ENCODE measurements at places on chromosomes 12 and 14.

- no peaks in the 10 kb centered on the region for H3K27me3 ChIP-seq
- DNase-seq = no peak
- H3K4me1 ChIP-seq = no peaks in the 10 kb centered on the region
- no peaks in the 10 kb centered on the region for H3K36me3 ChIP-seq
These were observed 183.0 kb downstream of the SLC15A5 start for GRCh38 chr12:16094437-16094836.

DNA sequence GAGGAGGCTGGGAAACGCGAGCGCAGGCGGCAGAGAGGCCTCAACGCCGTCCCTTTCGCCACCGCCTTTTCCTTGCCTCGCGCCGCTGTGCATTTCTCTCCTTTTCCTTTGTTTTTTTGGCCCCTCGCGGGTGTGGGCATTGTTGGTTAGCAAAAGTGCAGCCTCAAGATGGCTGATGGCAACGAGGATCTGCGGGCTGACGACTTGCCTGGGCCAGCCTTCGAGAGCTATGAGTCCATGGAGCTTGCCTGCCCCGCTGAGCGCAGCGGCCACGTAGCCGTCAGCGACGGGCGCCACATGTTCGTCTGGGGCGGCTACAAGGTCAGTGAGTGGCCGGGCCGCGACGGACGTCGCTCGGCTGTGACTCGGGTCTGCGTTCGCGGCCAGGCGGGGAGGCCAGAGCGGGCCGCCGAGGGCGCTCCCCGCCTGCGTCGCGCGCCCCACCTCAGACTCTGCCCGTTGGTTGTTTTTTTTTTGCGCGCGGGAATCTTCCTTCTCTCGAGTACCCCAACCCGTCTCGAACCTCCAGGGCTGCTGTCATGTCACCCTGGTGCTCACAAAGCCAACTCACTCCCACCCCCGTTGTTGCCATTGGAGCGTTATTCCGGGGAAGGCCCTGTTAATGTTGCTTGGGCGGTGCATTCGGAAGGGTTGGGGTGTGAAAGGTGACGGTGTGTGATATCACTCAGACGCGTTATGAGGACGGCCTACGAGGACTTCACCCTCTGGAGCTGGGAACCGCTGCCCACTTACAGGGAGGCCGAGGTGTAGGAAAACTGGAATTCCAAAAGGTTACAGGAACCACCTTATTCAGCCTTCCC is 558 bp downstream of the KLHDC2 start:
- no peaks in the 10 kb centered on the region for H3K27me3 ChIP-seq
- peaks cover 30% of the 10 kb centered on the region for H3K4me1 ChIP-seq
- peaks cover 16% of the 10 kb centered on the region for H3K36me3 ChIP-seq
- H3K4me3 ChIP-seq = peak overlapping the region; percentile 99
- DNase-seq = peak; percentile 91

- H3K4me1 ChIP-seq = peaks cover 16% of the 10 kb centered on the region
- no peak overlapping the region for H3K4me3 ChIP-seq
- no peak overlapping the region for H3K27ac ChIP-seq
- no peaks in the 10 kb centered on the region for H3K27me3 ChIP-seq
- no peaks in the 10 kb centered on the region for H3K36me3 ChIP-seq
These were observed 9.4 kb downstream of the ZBTB42 start for GRCh38 chr14:104810316-104810715.

DNA sequence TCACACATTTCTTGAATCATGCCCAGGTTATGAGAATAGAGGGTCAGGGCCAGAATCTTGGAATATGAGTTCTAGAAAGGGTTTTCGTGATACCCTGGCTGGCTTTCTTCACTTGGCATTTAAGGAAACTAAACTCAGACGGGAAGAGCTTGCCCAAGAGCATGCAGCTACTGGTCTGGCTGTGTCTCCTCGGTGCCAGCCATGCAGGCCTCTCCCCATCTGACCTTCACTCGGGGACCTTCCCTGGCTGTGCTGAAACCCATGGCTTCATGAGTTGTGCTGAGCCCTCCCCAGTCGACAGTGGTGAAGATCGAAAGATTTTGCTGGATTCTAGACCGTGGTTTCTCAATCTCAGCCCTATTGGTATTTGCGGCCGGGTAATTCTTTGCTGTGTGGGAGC is 38.0 kb downstream of the FOXN3 start:
- no peaks in the 10 kb centered on the region for H3K27me3 ChIP-seq
- H3K36me3 ChIP-seq = no peaks in the 10 kb centered on the region
- H3K4me1 ChIP-seq = no peaks in the 10 kb centered on the region
- H3K4me3 ChIP-seq = no peak overlapping the region

DNA sequence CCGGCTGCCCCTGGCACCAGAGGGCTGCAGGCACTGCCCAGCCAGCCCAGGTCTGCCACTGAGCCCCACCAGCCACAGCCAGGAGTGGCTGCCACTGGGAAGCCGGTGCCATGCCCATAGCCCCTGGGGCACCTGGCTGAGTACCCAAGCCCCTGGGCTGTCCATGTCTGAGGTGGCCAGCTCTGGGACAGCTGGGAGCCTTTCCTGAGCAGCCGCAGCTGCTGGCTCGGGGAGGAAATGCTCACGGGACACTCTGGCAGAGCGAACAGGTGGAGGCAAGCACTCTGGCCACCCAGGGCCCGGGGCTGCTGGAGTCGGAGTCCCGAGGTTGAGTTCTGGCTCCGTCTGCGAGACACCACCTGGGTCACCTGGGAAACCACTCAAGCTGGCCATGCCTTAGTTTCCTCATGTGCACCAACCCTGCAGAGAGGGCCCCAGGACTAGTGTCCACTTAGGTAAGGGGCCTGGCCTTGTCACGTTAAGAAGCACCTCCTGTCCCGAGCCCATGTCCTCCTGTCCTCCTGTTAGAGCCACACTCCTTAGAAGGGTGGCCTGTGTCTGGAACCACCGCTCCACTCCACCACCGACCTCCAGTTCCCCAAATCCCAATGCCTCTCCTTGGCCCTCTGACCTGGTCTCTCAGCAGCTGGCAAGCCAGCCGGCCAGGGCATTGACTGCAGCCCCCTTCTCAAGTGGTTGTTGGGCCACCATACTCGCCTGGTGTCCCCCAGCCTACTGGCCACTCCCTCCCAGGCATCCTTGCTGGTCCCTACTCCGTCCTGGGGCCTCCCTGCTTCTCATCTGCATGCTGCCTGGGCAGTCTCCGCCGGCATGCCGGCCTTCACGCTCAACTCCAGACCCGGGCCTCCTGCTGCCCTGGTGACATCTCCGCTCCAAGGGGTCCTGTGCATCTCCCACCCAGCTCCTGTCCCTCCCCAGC is 45.3 kb downstream of the BEGAIN start:
- no peak for DNase-seq
- H3K27me3 ChIP-seq = no peaks in the 10 kb centered on the region
- no peak overlapping the region for H3K27ac ChIP-seq
- H3K36me3 ChIP-seq = no peaks in the 10 kb centered on the region

DNA sequence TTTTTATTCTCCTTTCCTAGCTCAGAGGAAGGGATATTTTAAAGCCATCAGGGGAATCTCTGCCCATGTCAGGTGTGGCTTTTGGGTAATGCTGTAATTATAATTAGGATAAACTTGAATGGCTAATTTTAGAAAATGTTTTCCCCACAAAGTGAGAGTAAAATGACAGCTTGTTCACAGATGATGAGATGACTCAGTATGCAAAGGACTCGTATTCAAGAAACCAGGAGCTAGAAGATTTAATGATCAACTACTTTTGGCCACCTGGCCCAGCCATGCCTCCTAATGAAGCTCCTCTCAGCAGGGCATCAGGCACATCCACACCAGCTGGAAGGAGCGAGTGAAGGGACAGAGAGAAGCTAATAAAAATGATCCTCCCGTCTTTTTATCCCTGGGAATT is 29.0 kb upstream of the PLEKHG7 start:
- H3K4me1 ChIP-seq = no peaks in the 10 kb centered on the region
- H3K36me3 ChIP-seq = no peaks in the 10 kb centered on the region
- H3K27ac ChIP-seq = no peak overlapping the region

- no peak for DNase-seq
- no peaks in the 10 kb centered on the region for H3K27me3 ChIP-seq
- no peak overlapping the region for H3K27ac ChIP-seq
- peaks cover 1% of the 10 kb centered on the region for H3K4me1 ChIP-seq
- H3K4me3 ChIP-seq = no peak overlapping the region
These were observed 5.8 kb upstream of the NEMF start for GRCh38 chr14:49858383-49858782.

GRCh38 chr14:91135039-91135438 is 21.2 kb downstream of the DGLUCY start:
- H3K4me3 ChIP-seq = no peak overlapping the region
- H3K4me1 ChIP-seq = no peaks in the 10 kb centered on the region
- no peak for DNase-seq
- H3K36me3 ChIP-seq = peaks cover 34% of the 10 kb centered on the region
- H3K27me3 ChIP-seq = no peaks in the 10 kb centered on the region

DNA sequence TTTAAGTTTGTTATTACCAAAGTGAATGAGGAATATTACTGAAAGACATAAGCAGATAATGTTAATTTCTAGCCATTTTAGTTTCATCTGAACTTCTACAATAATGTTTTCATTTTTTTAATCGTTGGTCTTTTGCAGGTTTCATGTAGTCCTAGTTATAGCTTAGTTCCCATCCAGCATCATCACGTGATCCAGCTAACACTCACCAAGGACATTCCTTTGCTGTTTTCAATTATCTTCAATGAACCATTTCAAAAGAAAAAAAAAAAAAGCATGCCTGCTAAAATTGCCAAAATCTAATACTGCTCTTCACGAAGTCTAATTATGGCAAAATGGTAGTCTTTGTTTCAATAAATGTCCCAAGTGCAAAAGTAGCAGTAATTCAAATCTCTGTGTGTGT is 187.7 kb upstream of the ATXN7L3B start:
- no peak overlapping the region for H3K27ac ChIP-seq
- no peaks in the 10 kb centered on the region for H3K27me3 ChIP-seq

Data from upper lobe of left lung (tissue), 6 donors.